ENCODE measurements at places on chromosomes 1 and 21. TPM values are rescaled to one million over a fixed set of nuclear protein-coding genes. Genes with fewer than 3 reads are reported as not detected.

GRCh38 chr1:169207797-169208520 is 101.5 kb downstream of the ATP1B1 start:
- no peak overlapping the region for H3K4me3 ChIP-seq
- H3K36me3 ChIP-seq = no peaks in the 10 kb centered on the region
- H3K4me1 ChIP-seq = no peaks in the 10 kb centered on the region
- H3K27ac ChIP-seq = no peak overlapping the region

Gene CASP9
- total RNA-seq = 11.7 TPM

GRCh38 chr1:77513839-77514763 is 168.4 kb downstream of the ZZZ3 start:
- no peak for DNase-seq
- peak overlapping the region; percentile 2 for H3K27ac ChIP-seq
- H3K27me3 ChIP-seq = no peaks in the 10 kb centered on the region
- no peaks in the 10 kb centered on the region for H3K36me3 ChIP-seq
- no peak overlapping the region for H3K4me3 ChIP-seq

Gene ANGPTL1
- 9.3 TPM for total RNA-seq

DNA sequence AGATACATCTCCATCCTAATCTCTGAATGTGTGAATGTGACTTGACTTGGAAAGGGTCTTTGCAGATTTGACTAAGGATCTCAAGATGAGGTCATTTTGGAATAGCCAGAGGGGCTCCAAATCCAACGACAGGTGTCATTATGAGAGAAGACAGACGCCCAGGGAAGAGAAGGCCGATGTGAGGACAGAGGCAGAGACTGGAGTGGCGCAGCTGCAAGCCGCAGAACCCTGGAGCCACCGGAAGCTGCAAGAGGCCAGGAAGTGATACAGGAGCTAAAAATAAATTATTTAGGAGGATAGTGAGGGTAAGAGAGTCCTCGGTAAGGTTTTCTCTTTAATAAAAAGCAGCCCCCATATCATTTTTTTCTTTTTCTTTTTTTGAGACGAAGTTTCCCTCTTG is 9.7 kb upstream of the AADACL4 start:
- H3K27ac ChIP-seq = no peak overlapping the region
- no peak overlapping the region for H3K4me3 ChIP-seq
- peaks cover 4% of the 10 kb centered on the region for H3K4me1 ChIP-seq

DNA sequence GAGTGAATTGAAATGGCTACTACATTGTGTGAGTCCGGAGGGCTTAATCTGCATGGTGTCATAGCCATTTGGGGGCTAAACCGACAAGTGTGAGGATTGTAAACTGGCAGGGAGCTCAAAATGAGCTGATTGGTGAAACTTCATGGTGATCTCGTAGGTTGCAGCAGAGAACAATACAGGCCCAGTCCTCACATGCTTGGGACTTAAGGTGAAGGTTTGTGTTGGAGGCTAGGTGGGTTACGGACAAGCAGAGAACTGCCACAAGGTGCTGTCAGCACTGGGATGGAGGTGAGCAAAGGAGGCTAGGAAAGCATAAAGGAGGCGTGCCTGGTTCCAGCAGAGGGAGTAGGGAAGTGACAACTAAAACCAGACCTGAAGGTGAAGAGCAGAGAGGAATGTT is 9.4 kb downstream of the PGM1 start:
- H3K4me1 ChIP-seq = no peaks in the 10 kb centered on the region
- no peak overlapping the region for H3K27ac ChIP-seq
- no peaks in the 10 kb centered on the region for H3K27me3 ChIP-seq
- DNase-seq = no peak

Gene IL20
- not detected for total RNA-seq

- H3K27me3 ChIP-seq = no peaks in the 10 kb centered on the region
- no peak overlapping the region for H3K4me3 ChIP-seq
- DNase-seq = no peak
- no peak overlapping the region for H3K27ac ChIP-seq
- H3K4me1 ChIP-seq = no peaks in the 10 kb centered on the region
- no peaks in the 10 kb centered on the region for H3K36me3 ChIP-seq
Observed at GRCh38 chr1:225908773-225909172, 15.3 kb downstream of the PYCR2 start.

Gene ATP1A4
- total RNA-seq = 0.96 TPM

Gene TMEM125
- total RNA-seq = 188 TPM

- DNase-seq = no peak
- peak overlapping the region; percentile 77 for H3K4me3 ChIP-seq
- peaks cover 10% of the 10 kb centered on the region for H3K4me1 ChIP-seq
- H3K36me3 ChIP-seq = no peaks in the 10 kb centered on the region
- H3K27ac ChIP-seq = no peak overlapping the region
Observed at GRCh38 chr1:48777219-48777895, 666 bp upstream of the BEND5 start.

- no peaks in the 10 kb centered on the region for H3K27me3 ChIP-seq
- no peak for DNase-seq
- no peaks in the 10 kb centered on the region for H3K36me3 ChIP-seq
- no peak overlapping the region for H3K27ac ChIP-seq
- no peak overlapping the region for H3K4me3 ChIP-seq
Observed at GRCh38 chr21:15204970-15205286, 140.1 kb upstream of the NRIP1 start.

GRCh38 chr21:28333578-28334075 is 659.0 kb downstream of the LTN1 start:
- H3K36me3 ChIP-seq = no peaks in the 10 kb centered on the region
- no peak overlapping the region for H3K4me3 ChIP-seq
- H3K27ac ChIP-seq = no peak overlapping the region

GRCh38 chr1:88149686-88150085 is 534.4 kb upstream of the PKN2 start:
- no peaks in the 10 kb centered on the region for H3K4me1 ChIP-seq
- no peak overlapping the region for H3K27ac ChIP-seq
- H3K27me3 ChIP-seq = no peaks in the 10 kb centered on the region
- no peak overlapping the region for H3K4me3 ChIP-seq

DNA sequence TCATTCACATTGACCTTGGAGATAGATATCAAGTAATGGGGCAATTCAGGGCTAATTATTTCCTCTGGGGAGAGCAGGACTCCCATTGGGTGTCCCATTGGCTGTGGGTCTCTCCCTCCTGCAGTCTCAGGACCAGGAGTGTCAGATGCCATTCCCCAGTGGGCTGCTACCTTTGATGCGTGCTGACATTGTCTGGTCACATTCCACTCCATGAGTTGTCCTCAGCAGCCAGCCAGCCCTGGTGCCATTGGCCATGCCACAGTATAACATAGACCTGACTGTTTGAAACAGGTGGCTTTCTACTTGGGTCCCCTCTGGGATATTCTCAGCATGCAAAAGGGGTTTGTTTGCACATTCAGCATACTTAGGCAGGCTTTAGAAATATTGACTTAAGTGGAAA is 118.5 kb downstream of the MRPS6 start:
- no peak overlapping the region for H3K4me3 ChIP-seq
- no peaks in the 10 kb centered on the region for H3K27me3 ChIP-seq
- H3K36me3 ChIP-seq = no peaks in the 10 kb centered on the region
- no peak for DNase-seq
- H3K4me1 ChIP-seq = no peaks in the 10 kb centered on the region
- no peak overlapping the region for H3K27ac ChIP-seq

DNA sequence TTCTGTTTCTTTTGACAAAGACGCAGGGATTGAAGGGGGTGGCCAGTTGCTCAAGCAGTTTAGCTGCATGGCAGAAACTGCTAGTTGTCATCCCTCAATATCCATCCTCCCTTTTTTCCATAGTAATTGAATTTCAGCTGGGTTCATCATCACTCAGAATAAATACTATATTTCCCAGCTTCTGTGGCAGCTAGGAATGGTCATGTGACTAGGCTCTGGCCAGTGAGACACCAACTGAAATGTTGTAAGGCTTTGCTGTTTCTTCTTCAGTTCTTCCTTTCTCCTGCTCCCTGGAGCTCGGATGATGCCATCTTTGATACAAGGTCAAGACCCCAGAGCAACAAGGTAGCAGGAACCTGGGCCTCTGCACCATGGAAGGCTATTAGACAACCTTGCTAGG is 61.0 kb downstream of the TMCO4 start:
- H3K27ac ChIP-seq = no peak overlapping the region
- no peaks in the 10 kb centered on the region for H3K4me1 ChIP-seq
- no peak for DNase-seq
- H3K4me3 ChIP-seq = no peak overlapping the region
- no peaks in the 10 kb centered on the region for H3K27me3 ChIP-seq

DNA sequence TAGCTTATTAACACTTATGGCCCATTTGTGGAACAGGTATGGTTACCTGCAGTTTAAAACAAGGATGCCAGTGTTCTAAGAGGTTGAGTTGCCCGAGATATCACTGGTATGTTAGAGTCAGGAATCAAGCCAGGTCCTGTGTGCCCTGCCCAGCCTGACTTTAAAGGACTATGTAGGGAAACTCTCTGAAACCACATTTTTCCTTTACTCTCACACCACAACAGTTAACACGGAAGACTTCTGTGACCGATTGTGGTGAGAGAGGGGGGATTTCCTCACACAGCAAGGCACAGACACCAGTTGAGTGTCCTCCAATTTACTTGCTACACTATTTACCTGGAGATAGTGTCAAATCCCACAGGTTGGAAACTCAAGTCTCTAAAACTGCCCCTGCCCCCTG is 47.8 kb downstream of the UCK2 start:
- H3K27me3 ChIP-seq = no peaks in the 10 kb centered on the region
- DNase-seq = no peak
- H3K4me1 ChIP-seq = peaks cover 13% of the 10 kb centered on the region
- no peak overlapping the region for H3K27ac ChIP-seq
- H3K4me3 ChIP-seq = no peak overlapping the region

DNA sequence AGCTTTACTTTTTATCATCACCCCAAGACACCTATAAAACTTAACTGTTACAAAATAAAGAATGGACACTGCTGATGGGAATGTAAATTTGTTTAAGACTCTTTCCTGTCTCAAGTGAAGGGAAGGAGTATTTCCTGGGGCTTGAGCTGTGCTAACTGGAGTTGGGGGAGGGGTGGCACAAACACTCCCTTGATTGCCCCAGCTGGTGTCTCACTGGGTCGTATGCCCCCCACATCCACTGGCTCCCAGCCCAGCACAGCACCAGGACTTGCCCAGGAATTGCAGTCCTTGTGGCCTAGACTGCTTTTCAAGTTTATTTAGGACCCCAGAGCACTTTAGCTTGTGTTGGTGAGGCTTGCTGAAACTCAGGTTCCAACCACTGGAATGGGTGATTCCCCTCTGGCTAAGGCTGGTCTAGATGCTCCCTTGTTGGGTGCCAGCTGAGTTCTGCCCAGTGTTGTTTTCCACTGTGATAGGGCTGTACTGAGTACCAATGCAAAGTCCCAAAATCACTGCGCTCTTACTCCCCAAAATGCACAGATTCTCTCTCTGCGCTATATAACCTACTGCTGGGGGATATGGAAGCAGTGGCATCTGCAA is 49.1 kb upstream of the DR1 start:
- no peak overlapping the region for H3K4me3 ChIP-seq
- no peaks in the 10 kb centered on the region for H3K4me1 ChIP-seq
- no peaks in the 10 kb centered on the region for H3K36me3 ChIP-seq
- H3K27me3 ChIP-seq = no peaks in the 10 kb centered on the region

- H3K4me1 ChIP-seq = no peaks in the 10 kb centered on the region
- no peak for DNase-seq
- H3K36me3 ChIP-seq = no peaks in the 10 kb centered on the region
- no peak overlapping the region for H3K27ac ChIP-seq
- H3K4me3 ChIP-seq = no peak overlapping the region
Observed at GRCh38 chr1:111843177-111843576, 87.5 kb downstream of the DDX20 start.

DNA sequence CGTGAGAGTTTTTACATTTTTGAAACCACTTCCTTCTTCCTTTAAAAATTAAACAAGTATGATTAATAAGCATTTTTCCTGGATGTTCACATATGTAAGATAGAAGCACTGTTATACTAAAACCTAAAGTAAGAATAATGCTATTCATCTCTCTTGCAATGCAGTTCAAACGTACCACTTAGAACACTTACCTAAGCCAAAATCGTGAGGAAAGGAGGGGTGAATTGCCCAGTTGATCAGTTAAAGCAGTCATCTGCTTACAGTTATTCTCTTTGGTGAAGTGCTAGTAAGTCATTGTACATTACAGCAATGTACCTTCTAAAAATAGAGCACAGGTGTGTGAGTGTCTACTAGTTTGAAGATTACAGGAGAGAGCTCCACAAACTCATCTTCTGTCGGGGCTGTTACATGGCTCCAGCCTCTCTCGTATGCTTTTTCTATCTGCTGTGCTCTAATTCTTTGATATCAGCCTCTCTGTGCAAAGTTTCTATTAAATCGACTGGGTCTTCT is 3.4 kb downstream of the NCAM2 start:
- H3K27me3 ChIP-seq = peaks cover 9% of the 10 kb centered on the region
- H3K4me3 ChIP-seq = peak overlapping the region; percentile 4
- DNase-seq = no peak

- DNase-seq = no peak
- H3K4me1 ChIP-seq = peaks cover 4% of the 10 kb centered on the region
- H3K27me3 ChIP-seq = no peaks in the 10 kb centered on the region
- H3K4me3 ChIP-seq = no peak overlapping the region
- H3K36me3 ChIP-seq = peaks cover 6% of the 10 kb centered on the region
Observed at GRCh38 chr1:85189120-85189519, 11.7 kb downstream of the SYDE2 start.

DNA sequence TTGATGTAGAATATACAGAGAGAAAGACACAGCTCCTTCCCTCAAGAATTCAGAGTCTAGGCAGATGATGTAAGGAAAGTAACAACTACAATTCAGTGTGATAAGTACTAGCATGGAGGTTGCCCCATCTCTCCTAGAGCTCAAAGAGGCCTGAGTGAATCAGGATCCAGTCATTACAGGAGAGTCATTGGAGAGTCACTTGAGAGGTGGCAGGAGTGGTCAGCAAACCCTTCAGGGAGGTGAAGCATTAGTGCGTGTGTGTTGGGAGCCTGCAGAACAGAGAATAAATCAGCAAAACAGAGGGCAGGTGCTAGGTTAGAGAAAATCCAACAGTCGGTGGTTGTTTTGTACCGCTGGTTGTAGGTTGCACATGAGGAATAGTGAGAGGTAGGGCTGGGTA is 46.1 kb downstream of the GRIK1 start:
- H3K27ac ChIP-seq = no peak overlapping the region
- peak; percentile 53 for DNase-seq
- H3K4me1 ChIP-seq = no peaks in the 10 kb centered on the region
- H3K36me3 ChIP-seq = no peaks in the 10 kb centered on the region

DNA sequence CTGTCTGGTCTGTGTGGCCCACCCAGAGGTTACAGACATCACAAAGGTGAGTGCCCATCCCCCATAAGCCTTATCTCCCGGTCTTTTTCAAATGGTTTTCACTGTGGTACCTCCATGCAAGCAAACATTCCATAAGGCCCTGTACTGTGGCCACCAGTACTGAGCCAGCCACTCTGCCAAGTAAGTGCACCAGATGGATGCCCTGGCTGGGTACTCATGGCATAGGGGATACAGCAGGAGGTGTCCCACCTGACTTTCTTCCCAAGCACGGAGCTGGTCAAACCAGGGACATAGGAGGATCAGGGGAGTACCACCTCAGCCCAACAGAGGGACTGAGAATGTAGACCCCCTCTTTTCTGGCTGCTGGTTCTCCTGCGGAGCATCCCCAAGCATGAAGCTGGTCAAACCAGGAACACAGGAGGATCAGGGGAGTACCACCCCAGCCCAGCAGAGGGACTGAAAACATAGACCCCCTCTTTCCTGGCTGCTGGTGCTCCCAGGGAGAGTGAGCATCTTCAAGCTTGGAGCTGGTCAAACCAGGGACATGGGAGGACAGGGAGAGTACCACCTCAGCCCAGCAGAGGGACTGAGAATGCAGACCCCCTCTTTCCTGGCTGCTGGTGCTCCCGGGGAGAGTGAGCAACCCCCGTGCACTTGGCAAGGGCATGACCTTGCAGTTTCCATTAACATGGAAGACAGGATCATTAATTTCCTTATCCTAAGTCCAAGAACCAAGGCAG is 81.8 kb upstream of the KLHDC7A start:
- H3K4me3 ChIP-seq = no peak overlapping the region
- H3K27ac ChIP-seq = no peak overlapping the region
- no peaks in the 10 kb centered on the region for H3K4me1 ChIP-seq
- no peaks in the 10 kb centered on the region for H3K36me3 ChIP-seq
- H3K27me3 ChIP-seq = peaks cover 8% of the 10 kb centered on the region
- no peak for DNase-seq

Measured in upper lobe of right lung (tissue), 1 donor.